HT-29 (cell line): ENCODE measurements at places on chromosomes 16 and 17. TPM values are rescaled to one million over a fixed set of nuclear protein-coding genes. Genes with fewer than 3 reads are reported as not detected.

Gene ABCC6
- 1.9 and 5.1 TPM in 2 replicates for total RNA-seq

Gene C17orf107
- total RNA-seq, result 0.97 and 1.4 TPM in 2 replicates

Gene PNMT
- total RNA-seq, result 0.25 and 0.65 TPM in 2 replicates

Gene PITPNM3
- 3.6 and 4.0 TPM in 2 replicates for total RNA-seq
